ENCODE measurements at places on chromosomes 7 and 10.

DNA sequence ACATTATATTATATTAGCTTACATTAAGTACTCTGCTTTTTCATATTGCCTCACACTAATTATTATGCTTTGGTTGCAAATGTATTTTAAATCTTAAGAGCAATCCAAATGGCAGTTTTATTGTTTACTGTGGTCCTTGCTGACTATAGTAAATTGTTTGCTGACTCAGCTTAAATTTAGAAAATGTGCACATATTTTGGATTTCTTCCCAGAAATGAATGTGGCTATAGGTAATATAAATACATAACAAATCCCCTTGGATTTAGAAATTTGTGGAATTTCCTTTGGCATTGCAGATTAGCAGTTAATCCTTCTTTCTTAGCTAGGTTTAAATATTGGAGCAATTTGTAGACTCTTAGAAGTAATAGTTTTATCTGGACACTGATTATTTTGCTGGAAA, 565.8 kb downstream of the NRG3 start:
- DNase-seq: no peak

- no peak for DNase-seq
Measured at GRCh38 chr10:82535457-82535856, 660.5 kb downstream of the NRG3 start.

- DNase-seq: no peak
Measured at GRCh38 chr10:74231375-74231774, 80.4 kb downstream of the ADK start.

- DNase-seq: no peak
Measured at GRCh38 chr7:12861070-12861469, 173.6 kb downstream of the ARL4A start.

GRCh38 chr7:919114-919442, 35.4 kb downstream of the ADAP1 start:
- DNase-seq: no peak

DNA sequence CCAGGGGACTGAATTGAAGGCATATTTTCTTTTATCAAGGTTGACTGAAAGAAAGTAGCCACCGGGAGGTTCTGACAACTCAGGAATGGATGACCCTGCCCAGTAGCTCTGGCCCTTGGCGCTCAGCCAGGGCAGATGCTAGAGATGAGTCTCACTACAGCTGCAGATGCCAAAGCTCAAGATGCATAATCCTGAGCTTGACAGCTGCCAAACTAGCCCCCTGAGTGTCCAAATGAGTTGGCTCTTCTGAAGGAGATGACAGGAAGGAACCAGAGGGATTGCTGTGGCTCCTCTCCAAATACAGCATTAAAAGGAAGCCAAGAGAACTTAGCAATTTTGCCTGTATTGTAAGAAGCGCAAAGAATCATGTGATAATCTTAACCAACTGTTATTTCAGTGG, 78.4 kb downstream of the NXPH1 start:
- DNase-seq: no peak

GRCh38 chr10:89923661-89924060, 222.3 kb downstream of the KIF20B start:
- DNase-seq: no peak
